Activated T-cell treated with anti-CD3 and anti-CD28 coated beads for 48 hours (primary cell): ENCODE measurements at places on chromosomes 2 and 18.

- no peak for DNase-seq
Observed at GRCh38 chr2:197944416-197945096, 140.2 kb downstream of the PLCL1 start.

- no peak for DNase-seq
Observed at GRCh38 chr2:104856086-104856972, 2.4 kb downstream of the POU3F3 start.

DNA sequence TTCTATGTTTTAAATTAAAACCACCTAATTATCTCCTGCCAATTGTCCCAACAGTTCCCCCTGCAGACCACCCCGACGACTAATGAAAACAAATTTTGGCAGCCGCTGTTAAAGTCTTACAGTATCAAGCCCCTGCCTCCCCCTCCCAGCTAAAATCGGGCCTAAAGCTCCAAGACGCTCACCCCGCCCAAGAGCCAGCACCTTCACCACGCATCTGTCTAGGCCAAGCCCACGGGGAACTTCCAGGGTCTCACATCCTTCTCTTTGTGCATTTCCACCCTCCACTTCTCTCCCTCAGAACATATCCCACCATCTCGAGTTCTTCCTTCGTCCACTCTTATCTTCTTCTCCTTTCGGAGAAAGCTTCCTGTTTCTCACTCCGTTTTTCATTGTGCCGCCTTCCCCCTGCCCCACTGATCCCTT, 445 bp downstream of the PRPF40A start:
- peak; percentile 20 for DNase-seq

- no peak for DNase-seq
Observed at GRCh38 chr2:167114018-167114417, 225.7 kb downstream of the XIRP2 start.

- no peak for DNase-seq
Observed at GRCh38 chr2:202121532-202122162, 48.6 kb downstream of the KIAA2012 start.

GRCh38 chr2:46315103-46315890, 18.1 kb downstream of the EPAS1 start:
- no peak for DNase-seq

DNA sequence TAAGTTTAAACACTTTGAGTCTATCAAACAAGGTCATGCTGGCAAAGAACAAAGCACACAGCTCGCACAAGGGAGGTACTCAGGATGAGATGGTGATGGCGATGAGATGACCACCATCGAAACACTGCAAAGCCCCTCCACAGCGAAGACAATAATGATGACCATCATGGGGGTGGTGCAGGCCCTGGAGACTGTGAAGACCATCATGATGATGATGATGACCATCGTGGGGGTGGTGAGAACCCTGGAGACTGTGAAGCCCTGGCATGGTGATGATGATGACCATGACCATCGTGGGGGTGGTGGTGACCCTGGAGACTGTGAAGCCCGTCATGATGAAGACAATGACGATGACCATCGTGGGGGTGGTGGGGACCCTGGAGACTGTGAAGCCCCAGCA, 81.6 kb upstream of the SALL3 start:
- no peak for DNase-seq

- no peak for DNase-seq
Observed at GRCh38 chr2:145034511-145034910, 514.6 kb upstream of the ZEB2 start.

GRCh38 chr2:197599285-197599965, 76.0 kb downstream of the RFTN2 start:
- DNase-seq: peak; percentile 19

- no peak for DNase-seq
Observed at GRCh38 chr18:331221-331821, 63.5 kb upstream of the THOC1 start.

- DNase-seq: no peak
Observed at GRCh38 chr2:238327751-238328150, 7.4 kb downstream of the TRAF3IP1 start.

DNA sequence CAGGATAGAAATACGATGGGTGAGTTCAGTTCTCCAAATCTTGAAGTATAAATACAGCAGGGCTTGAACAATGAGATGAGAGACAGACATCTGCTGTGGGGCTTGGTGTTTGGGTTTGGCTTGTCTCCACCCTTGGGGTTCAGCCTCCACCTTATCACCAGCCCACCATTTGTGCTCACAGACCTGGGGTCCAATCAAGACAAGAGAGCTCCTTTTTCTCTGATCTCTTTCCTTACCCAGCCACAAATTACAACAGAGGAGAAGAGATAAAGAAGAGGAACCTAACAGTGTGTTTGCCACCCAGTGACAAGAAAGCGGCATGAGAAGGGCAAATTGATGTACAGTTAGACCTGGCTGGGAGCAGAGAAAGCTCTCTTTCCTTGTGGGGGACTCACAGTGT, 204.5 kb upstream of the CXCR4 start:
- no peak for DNase-seq

GRCh38 chr2:100013892-100014677, 128.3 kb downstream of the AFF3 start:
- DNase-seq: no peak

GRCh38 chr2:152493417-152493816, 158.4 kb downstream of the FMNL2 start:
- DNase-seq: no peak
